ENCODE measurements at places on chromosomes 5 and 9.
A peak's percentile ranks its signal among the peaks of the same experiment; 100 is the strongest.

GRCh38 chr5:123371575-123372179, 51.5 kb downstream of the CEP120 start:
- DNase-seq, result peak; percentile 34

DNA sequence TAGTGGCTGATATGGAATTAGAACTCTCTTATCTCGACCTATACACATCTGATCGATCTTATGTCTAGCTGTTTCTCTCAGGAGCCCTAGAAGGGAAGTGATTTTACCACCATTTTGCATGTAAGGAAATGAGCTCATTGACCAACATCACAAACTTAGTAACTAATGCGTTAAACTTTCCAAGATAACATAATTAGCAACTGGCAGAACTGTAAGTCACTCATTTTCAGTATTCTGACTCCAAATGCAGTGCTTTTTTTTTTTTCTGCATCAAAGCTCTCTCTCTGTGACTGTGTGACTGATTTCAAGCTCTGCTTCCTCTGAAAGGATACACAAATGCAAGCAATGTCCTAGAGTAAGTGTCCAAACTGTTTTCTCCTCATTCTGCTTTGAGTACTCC, 68.1 kb upstream of the FBXL7 start:
- no peak for DNase-seq

- DNase-seq, result peak; percentile 43
Measured at GRCh38 chr9:69757996-69758675, 1.7 kb downstream of the PTAR1 start.

DNA sequence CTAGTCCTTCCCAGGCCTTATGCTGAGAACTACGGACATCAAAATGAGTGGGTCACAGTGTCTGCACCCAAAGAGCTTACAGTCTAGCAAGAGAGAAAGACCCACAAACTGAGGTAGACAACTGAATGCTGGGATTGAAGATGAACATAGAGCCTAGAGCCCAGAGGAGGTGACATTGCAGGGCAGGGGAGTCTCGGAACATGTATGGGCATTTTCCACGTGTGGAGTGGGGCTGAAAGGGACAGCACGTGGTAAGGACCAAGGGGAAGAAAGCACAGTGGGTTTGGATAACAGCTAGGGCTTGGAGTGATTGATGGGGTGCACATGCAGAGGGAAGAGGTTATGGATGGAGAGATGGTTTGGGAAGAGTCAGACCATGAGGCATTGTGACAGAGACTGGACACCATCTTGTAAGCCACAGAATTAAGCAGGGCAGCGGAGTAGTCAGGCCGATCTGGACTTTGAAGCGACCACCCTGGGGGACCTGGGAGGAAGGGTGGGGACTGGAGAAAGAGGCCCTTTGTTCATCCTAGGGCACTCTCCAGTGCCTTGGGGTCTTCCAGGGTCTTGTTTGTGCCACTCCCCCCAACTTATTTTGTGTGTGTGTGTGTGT, 47.5 kb upstream of the SH3PXD2B start:
- no peak for DNase-seq

GRCh38 chr5:178587763-178588611, 2.2 kb downstream of the COL23A1 start:
- DNase-seq, result no peak

GRCh38 chr5:172694061-172694460, 53.0 kb downstream of the NEURL1B start:
- DNase-seq, result no peak

DNA sequence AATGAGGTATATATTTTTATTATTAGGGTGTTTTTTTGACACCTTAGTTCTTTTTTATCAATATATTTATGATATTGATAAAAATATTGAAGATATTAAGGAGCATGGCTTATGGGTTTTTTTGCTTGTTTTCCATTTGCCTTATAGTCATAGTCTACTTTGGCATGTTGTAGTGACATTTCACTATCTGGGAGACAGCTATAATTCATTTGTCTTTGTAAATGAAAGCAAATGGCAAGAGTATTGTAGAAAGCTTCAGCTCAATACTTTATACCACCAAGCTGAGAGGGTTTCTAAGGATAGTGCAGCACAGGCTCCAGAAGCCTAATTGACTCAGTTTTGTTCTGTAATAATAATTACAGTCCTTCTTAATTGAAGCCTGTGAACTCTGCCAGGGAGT, 1182.3 kb downstream of the EFNA5 start:
- DNase-seq, result no peak

DNA sequence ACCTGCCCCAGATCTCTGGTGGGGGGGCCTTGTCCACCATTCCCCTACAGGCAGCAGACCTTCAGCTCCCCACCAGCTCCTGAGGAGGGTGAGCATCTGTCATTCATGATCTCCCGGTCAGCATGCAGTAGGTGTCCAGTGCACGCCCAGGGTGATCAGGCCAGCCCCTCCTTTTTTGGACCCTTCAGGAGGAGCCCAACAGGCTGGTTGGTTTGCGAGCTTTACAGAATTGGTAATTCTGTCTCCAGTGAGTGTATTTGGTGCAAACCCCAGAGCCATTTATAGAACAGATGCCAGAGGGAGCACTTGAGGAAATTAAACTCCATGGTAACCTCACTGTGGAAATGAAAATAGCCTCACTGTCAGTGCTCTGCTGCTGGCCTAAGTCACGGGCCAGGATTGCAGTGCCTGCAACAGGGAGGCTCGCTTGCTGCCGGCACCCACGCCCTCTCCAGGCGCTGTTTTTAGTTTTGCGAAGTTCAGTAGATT, 23.4 kb downstream of the WNK2 start:
- DNase-seq, result peak; percentile 54

DNA sequence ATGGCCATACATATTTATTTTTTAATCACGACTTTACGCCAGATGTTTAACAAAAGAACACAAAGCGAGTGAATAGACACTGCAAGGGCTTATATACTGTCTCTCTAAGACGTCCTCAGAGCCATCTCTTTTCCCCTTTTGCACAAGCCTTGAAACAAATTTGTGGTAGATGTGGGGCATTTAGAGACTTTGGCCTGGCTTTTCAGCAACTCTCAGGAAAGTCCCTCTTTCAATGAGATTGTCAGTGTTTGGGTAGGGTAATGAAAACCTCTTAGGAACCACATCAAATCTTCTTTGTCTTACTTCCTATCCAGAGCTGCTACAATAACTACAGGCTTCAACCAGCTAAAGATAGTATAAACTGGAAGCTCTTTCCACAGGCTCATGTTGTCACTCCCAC, 380.0 kb downstream of the ANXA1 start:
- DNase-seq, result no peak

DNA sequence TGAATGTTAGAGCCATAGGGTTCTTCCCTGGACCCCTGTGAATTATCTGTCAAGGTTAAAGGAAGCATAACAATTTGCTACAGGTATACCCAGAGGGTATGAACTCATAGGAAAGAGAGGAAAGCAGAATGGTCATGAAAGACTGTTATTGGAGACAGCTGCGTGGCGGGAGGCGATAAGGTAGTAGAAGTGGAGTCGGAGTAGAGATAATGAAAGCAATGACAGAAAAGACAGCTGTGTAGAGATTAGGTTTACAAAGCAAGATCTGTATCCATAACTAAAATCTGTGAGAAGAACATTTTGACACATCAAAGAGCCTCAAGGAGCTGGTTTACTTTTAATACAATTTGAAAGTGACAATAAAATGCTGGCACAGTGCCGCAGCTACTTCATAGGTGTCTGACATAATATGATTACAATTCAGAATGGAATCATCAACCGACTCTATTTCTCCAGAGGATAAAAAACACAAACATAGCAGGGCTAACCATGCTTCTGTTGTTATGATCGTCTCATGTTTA, 603.9 kb downstream of the CDH12 start:
- DNase-seq, result no peak

DNA sequence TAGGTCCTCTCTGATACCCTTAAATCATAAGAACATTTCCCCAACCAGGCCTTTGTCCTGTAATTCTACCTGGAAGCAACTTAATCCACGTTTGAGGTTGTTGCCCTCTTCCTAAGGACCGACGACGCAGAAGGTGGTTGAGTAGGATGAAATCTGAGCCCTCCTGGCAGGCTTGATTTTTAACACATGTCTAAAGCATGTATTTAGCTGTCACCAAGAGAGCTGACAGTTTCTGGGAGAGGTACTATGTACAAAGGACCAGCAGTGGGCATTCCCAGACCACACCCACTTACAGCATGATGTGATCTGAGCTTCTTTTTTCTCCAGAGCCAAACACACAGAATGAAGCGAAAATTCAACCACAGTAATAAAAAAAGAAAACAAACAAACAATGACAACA, 260.9 kb downstream of the SH3GL2 start:
- DNase-seq, result no peak

DNA sequence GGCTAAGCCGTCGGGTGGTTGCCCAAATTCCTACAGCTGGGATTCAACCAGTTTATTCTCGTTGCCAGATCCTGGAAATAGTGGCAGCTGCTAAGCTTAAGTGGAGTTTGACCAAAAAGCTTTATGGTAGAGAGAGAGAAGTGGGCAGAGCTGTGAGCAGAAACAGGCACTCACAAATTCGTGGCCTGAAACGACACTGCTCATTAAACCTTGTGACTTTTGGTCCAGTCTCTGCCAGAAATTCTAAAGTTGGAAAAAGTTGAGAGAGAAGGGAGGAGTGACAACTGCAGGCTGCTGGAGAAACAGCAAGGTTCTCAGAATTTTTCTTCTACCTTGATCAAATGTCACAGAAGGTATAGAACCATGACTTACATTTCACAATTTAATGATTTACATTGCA, 131.5 kb downstream of the MTX3 start:
- DNase-seq, result no peak

- no peak for DNase-seq
Measured at GRCh38 chr5:83009408-83009807, 67.8 kb downstream of the TMEM167A start.

DNA sequence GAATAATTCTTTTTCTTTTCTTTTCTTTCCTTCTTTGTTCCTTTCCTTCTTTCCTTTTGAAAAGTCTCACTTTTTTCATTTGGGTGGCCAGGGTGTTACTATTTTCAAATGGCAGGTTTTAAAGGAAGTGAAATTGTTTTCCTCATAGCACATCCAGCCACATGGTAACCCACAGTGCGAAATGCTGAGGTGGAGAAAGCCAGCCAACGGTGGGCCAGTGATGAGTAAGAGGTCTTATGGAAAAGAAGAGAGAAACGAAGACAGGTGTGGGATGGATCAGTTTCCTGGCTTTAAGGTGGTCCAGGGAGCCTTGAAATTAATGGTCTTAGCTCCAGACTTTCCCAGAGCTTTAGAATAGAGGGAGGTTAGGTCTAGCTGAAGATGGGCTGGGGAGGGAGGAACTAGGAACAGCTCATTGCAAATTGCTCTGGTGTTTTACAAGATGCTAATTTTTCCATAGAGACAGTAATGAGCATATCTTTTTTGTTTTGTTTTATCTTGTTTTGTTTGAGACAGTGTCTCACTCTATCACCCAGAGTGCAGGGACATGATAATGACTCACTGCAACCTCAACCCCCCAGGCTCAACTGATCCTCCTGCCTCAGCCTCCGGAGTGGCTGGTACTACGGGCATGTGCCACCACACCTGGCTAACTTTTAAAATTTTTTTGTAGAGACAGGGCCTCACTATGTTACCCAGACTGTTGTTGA, 17.8 kb downstream of the ITK start:
- no peak for DNase-seq

- no peak for DNase-seq
Measured at GRCh38 chr9:19701991-19702390, 86.8 kb downstream of the SLC24A2 start.

DNA sequence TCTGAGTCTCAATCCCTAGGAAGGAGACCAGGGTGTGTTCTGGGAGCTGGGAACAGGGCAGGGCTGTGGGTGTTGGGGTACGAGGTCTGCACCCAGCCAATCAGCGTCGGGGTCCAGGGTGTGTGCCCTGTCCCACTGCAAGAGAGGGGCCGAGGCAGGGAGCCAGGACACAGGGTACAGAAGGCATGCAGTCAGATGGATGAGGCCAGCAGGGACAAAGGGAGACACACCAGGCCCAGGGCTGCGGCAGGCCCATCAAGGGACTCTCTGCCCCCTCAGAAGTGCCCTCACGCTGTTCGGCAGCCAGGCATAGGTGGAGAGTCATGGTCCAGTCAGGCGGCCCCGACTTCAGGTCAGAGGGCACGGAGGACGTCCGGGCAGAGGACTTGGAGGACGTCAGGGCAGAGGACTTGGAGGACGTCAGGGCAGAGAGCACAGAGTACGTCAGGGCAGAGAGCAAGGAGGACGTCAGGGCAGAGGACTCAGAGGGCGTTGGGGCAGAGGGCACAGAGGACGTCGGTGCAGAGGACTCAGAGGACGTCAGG, 28.8 kb upstream of the ADAMTS2 start:
- no peak for DNase-seq

GRCh38 chr9:18793122-18793521, 239.9 kb downstream of the SAXO1 start:
- DNase-seq, result no peak

DNA sequence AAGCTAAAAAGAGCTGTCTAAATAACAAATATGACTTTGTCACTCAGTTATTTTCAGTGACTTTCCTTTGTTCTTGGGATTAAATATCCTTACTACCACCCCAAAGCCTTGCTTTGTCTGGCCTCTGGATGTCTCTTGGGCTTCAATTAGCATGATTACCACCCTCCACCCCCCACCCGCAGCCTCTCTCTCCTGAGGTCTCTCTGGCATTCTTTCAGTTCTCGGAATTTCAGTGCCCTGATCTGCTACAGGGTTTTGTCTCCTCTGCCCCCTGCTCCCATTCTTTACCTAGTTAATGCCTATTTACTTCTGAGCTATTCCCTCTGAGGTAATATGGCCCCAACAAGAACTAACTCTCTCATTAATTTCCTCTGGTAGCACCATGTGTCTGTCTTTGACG, 376.4 kb downstream of the DEPDC1B start:
- DNase-seq, result no peak

- no peak for DNase-seq
Measured at GRCh38 chr9:113492343-113493202, 29.0 kb downstream of the RGS3 start.

DNA sequence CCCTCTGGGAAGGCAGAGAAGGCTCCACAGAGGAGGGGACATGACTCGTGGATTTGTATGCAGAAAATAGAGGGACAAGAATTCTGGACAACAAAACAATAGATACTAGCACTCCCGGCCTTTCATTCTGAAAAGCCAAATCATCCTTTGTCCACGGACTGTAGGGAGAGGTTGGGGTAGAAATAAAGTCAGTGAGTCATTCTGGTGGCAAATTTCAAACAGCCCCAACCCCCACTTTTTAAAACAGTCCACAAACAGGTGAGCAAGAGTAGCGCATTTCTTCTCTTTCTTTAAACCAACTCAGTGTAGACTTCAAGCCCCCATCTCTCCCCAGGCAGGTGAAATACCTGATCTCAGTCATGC, 56.1 kb downstream of the PTPDC1 start:
- no peak for DNase-seq

Measured in fibroblast of skin of scalp (primary cell).